GM19239 (cell line): ENCODE measurements at places on chromosomes 1 and 21.

DNA sequence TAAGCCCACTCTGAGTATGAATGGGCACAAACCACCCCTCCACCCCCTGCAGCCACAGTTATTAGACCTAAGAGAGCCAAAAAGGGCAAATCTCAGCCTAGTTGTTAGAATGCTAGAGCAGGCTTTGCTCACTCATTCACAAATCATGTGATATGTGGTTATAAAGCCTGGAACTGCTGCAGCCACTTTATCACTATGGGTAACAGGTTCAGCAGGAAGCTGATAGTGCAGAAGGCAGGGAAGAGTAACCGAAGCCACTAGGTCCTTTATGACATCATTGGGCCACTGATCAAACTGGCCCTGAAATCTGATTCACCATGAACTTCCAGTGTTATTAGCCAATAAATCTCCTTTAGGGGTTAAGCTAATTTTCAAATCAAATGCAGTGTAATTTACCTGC, 134.7 kb downstream of the GRIK1 start:
- no peak for DNase-seq

- DNase-seq = no peak
Measured at GRCh38 chr1:95035536-95035935, 37.2 kb downstream of the ALG14 start.

- DNase-seq = no peak
Measured at GRCh38 chr1:220409771-220410595, 118.0 kb upstream of the MARK1 start.

- no peak for DNase-seq
Measured at GRCh38 chr1:4932311-4933030, 278.1 kb downstream of the AJAP1 start.

- no peak for DNase-seq
Measured at GRCh38 chr1:221497046-221497445, 244.8 kb downstream of the DUSP10 start.

DNA sequence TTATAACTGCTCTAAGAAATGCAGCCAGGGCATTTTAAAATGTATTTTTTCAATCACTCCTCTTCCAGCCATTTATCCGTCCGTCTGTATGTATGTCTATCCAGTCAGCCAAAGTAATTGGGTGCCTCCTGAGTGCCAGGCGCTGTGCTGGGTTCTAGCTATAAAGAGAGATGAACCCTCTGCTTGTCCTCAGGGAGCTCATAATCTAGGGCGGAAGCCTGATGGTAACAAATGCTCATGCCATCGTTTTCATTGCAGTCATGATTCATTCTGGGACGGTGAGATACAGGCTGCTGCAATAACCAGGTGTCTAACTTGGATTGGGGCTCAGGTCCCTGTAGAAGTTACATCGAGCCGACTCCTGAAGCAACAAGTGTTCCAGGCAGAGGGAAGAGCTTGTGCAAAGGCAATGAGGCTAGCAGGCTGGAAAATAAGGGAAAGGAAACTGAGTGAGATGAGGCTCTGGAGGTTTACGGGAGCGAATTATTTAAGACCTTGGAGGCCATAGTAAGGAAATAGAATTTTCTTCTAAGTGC, 11.6 kb downstream of the IFI6 start:
- DNase-seq = no peak
